ENCODE measurements at places on chromosomes 6 and 20. TPM values are rescaled to one million over a fixed set of nuclear protein-coding genes. Genes with fewer than 3 reads are reported as not detected.

CCN6 gene
- total RNA-seq, result not detected

IL17F gene
- total RNA-seq, result not detected

COX7A2 gene
- 376 TPM for total RNA-seq

PHACTR3 gene
- 6.9 TPM for total RNA-seq

- DNase-seq, result peak; percentile 27
Observed at GRCh38 chr6:133093956-133094355, 147.2 kb upstream of the EYA4 start.

- DNase-seq, result no peak
Observed at GRCh38 chr6:72561629-72562028, 60.2 kb upstream of the KCNQ5 start.

DNA sequence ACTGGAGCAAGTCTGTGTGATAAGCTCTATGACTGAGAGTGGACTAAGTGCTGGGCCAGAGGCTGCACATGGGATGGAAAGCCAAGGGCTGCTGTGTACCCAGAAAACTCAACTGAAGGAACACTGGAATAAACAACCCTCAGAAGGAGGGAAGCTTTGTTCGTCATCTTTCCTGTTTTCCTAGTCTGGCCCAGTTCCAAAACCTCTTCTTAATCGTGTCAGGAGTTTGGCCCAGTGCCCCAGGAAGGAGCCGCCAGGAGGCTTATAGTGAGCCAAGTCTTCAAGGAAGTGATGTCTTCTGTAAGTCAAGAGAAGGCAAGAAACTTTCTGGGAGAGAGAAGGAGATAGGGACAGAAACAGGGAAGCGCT is 23.3 kb upstream of the TOP1 start:
- peak; percentile 92 for DNase-seq

GRCh38 chr6:150607329-150607650 is 7.6 kb downstream of the PLEKHG1 start:
- DNase-seq, result no peak

GRCh38 chr6:39049575-39050283 is 1.1 kb downstream of the GLP1R start:
- no peak for DNase-seq

DNA sequence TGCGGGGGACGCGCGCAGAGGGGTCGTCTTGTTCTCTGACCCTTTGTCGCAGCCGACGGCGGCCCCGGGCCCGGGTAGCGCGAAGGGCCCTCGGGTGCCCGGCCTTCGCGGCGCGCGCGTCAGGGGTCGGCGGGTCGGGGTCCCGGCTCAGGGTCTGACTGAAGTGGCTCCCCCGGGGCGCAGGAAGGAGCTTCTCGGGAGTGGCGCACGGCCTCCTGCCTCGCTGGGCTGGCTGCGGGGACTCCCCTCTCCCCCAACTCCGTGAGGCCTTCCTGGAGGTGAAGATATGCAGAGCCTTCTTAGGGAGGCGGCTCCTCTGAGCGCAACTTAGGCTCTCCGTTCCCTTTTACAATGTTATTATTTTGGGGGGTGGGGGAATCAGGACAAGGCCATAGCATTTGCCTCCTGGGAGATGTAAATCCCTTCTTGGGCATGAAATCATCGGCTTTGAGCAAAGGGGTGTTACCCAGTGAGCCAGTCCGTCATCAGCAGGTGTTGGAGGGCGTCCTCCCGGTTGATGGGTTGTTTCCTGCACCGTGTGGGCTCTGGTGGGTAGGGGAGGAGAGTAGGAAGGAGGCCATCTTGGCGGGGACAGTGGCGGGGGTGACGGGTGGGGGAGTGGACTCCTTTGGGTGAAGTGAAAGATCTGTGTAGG is 523 bp downstream of the CDS2 start:
- DNase-seq, result peak; percentile 30

DNA sequence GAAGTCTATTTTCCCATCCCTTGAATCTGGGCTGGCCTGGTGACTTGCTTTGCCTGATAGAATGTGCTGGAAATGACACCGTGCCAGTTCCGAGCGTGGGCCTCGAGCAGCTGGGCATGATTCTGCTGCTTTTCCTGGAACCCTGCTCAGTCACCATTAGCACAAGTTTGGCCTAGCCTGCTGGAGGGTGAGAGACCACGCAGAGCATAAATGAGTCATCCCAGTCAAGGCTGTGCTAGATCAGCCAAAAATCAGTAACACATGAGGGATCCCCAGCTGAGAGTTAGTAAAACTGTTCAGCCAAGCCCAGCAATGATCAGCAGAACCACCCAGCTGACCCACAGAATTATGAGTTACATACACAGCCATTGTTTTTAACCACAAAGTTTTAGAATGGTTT is 74.8 kb upstream of the TOP1 start:
- no peak for DNase-seq

- DNase-seq, result no peak
Observed at GRCh38 chr6:53544217-53544469, 758 bp downstream of the GCLC start.

DNA sequence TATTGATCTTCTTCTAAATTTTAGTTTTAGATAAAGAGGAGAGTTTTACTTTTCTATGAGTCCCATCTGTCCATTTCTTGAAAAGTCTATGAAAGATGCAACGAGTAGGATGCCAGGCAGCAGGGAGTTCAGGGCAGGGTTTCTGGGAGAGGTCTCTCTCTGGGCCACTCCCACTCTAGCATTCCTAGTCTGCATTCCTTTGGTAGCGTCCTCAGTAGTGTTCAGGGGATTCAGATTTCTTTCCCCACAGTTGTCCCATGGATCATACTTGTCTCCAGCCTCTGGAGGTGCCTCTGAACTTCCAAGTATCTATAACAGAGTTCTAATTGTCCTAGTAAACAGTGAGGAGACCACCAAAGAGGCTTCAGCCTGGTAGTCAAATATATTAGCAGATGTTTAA is 225.3 kb downstream of the RIMS1 start:
- DNase-seq, result no peak

DNA sequence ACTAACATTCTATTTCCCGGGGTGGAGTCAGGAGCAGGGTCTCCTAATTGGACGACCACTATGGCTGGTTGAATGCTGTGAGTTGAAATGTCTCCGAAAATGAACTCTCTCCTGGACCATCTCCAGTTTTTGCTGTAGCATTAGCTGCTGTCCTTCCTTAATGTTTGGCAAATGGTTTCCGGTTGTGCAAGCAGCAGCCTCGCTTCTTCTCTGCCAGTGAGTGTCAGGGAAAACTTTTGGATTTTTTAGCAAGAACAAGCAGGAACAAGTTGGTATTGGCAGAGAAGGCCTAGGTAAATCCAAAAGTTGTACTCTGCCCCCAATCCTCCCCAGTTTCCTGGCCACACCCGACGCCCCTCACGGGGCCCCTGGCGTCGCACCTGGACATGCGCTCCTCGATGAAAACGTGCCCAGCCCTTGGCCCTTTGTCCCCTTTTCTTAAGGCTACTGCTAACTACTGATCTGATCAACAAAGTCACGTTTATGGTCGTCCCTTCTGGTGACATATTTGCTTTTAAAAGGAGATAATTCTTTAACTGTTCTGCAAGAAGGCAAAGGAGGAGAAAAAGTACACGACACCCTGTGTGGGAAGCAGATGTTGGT is 103.2 kb downstream of the ARMC2 start:
- no peak for DNase-seq

DNA sequence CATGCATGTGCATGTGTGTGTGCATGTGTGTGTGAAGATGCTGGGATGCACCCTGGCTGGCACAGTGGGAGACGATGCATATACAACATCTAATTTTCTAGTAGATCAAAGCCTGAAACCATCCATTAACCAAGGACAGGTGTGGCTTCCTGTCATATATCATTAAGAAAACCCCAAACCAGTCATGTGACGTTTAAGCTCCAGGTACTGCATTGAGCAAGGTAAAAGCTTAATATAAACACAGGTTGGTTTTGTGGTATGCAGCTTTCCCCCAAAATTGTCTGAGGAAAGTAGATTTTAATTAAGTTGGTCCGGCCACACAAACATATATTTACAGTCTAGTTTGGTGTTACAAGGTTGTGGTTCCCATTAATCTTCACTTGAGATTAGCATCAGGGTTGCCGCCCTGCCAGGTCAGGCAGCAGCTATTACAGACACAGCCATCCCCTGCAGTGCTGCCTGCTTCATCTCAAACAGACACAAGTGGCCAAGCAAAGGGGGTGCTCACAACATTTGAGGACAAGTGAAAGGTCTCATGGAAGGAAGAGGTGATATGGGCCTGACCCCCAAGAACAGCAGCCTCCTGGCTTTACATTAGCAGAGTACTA is 48.6 kb upstream of the NAA20 start:
- no peak for DNase-seq

DNA sequence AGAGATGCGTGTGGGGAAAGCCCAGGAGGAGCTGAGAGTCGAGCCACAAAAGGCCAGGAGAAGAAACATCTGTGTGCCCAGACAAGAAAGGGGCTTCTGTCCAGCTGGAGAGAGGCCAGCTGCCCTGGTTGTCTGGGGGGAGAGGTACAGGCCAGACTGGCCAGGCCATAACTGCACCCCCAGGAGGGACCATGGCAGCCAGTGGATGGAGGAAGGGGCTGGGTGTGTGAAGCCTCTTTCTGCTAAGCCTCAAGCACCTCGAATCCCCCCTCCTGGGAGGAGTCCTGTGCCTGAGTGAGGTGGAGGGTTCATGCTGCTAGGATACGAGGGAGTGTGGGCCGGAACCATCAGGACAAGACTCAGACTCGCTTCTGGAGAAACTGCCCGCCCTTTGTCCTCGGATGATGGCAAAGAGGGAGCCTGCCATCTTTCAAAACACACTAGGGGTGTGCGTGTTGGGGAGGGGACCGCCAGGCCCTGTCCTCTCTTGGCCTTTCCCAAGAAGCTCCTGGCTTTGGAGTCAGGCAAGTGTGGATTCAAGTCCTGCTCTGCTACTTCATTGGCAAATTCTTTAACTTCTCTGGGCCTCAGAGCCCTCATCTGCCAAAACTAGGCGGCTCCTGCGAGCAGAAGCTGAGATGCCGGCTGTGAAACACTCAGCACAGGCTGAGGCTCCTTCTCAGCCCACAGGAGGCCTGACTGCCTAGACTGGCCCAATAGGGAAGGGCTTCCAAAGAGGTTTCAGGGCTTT is 90.3 kb downstream of the ASXL1 start:
- DNase-seq, result no peak

GRCh38 chr6:26216886-26217713 is 129.9 kb downstream of the HFE start:
- peak; percentile 86 for DNase-seq

DNA sequence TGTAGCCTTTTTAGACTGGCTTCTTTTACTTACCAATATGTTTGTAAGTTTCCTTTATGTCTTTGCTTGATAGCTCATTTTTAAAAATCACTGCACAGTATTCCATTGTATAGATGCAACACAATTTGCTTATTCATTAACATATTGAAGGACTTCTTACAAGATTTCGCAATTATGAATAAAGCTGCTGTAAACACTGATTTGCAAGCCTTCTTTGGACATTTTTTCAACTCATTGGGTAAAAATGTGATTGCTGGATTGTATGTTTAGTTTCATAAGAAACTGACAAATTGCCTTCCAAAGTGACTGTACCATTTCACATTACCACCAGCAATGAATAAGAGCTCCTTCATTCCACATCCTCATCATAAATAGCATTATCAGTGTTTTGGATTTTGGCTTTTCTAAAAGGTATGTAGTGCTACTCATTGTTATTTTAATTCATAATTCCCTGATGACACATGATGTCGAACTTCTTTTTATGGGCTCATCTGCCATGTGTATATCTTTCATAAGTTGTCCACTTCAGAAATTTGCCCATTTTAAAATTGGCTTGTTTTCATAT is 80.7 kb downstream of the TFAP2B start:
- no peak for DNase-seq

- DNase-seq, result no peak
Observed at GRCh38 chr6:91293395-91293794, 706.5 kb upstream of the MAP3K7 start.

GRCh38 chr20:62735331-62735821 is 26.7 kb downstream of the NTSR1 start:
- DNase-seq, result no peak

GRCh38 chr6:17225767-17226630 is 55.2 kb upstream of the RBM24 start:
- DNase-seq, result no peak

DNA sequence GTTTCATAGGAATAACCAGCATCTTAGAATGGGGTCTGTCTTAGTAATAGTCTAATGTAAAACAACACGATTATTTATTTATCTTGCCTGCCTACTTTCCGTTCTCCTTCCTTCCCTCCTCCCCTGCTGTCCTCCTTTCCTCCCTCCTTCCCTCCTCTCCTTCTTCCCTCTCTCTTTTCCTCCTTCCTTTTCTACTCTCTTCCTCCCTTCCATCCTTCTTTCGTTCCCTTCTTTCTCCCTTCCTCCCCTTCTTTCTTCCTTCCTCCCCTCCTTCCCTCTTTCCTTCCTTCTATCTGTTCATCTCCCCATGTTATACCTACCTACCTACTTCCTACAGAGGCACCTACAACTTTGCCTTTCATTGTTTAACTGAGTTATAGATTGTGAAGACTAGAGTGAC is 940.6 kb downstream of the KIF16B start:
- DNase-seq, result no peak

GRCh38 chr6:108323710-108324466 is 29.0 kb downstream of the AFG1L start:
- no peak for DNase-seq

- DNase-seq, result no peak
Observed at GRCh38 chr20:63235399-63235983, at the start of gene BIRC7. TSS of gene BIRC7 (plus strand) at chr20:63235905. CDS start at chr20:63236097, 192 bp downstream.

DNA sequence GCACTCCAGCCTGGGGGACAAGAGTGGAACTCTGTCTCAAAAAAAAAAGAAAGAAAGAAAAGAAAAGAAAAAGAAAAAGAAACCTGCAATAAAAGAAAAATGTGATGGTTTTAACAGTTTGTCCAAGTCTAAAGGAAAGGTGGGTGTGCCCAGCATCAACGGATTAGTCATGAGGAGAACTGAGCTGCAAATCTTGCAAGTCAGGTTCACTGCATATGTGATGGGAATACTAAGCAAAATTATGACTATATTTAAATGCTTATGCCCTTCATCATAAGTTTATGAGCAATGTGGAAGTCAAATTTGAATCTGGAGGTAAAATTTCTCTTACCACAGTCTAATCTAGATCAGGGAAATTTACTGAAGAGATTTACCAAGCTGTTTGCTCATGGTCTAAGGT is 13.1 kb upstream of the CDK19 start:
- no peak for DNase-seq

DNA sequence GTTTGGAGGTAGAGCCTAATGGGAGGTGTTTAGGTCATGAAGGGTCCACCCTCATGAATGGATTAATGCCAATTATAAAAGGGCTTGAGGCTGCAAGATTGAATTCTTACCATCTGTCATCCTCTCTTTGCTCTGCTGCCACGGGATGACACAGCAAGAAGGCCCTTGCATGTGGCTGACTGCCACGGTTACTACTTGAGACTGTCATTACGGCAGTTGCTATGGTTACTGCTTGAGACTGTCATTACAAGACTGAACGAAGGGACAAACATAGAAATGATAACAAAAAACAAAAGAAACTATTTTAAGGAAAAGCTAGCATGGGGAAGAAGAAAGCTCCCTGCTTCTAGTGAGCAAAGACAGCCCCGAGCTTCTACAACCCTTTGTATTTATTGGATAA is 715.0 kb downstream of the TFAP2A start:
- DNase-seq, result no peak

- DNase-seq, result no peak
Observed at GRCh38 chr20:56360908-56361205, 2.1 kb downstream of the FAM210B start.

Data from mucosa of gallbladder (tissue), 1 donor.